Activated CD4-positive, alpha-beta T cell treated with anti-CD3 and anti-CD28 coated beads for 1 hour (primary cell): ENCODE measurements at places on chromosomes 3 and 15.

- DNase-seq: no peak
Observed at GRCh38 chr15:86236356-86237110, 156.9 kb downstream of the AGBL1 start.

- no peak for DNase-seq
Observed at GRCh38 chr15:101637516-101637915, 14.7 kb downstream of the TM2D3 start.

GRCh38 chr3:72699631-72700030 is 148.6 kb downstream of the SHQ1 start:
- DNase-seq: no peak

DNA sequence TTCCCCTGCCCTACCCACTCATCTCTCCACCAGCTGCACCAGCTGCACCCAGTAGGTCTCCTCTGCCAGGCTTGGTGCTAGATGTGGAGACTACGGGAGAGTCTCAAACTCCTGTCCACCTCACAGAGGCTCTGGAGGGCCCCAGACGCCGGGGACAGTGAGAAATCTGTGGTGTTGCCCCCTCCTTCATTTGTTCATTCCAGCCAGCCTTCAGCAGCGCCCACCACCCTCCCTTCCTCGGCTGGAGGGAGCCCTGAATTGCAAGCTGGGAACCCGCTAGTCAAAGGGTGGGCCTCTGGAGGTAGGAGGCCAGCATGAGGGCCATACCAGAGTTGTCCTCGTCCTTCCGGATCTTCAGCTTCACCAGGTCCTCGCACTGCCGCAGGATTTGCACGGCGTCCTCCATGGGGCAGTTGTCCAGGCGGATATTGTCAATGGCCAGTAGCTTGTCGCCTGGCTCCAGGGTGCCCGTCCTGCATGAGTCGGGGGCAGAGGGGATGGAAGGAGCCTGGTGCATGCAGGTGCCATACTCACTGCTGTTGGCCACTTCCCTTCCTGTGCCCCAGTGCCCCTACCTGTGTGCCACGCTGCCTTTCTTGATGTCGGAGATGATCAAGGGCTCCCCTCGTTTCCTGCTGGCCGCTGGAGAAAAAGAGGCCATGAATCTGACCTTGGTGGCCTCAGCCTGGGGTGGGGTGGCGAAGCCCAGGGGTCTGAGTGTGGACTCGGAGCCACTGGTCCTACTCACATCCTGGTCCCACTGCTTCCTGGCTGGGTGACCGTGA is 29.1 kb downstream of the GRIP2 start:
- no peak for DNase-seq

GRCh38 chr15:25761971-25762662 is 101.0 kb downstream of the ATP10A start:
- DNase-seq: no peak

GRCh38 chr3:55162031-55162795 is 234.4 kb upstream of the LRTM1 start:
- DNase-seq: no peak

GRCh38 chr3:150414258-150414657 is 6.2 kb downstream of the TSC22D2 start:
- no peak for DNase-seq

GRCh38 chr3:58274027-58274614 is 31.9 kb upstream of the RPP14 start:
- no peak for DNase-seq

- DNase-seq: no peak
Observed at GRCh38 chr3:46304739-46305138, 49.2 kb upstream of the CCR2 start.

DNA sequence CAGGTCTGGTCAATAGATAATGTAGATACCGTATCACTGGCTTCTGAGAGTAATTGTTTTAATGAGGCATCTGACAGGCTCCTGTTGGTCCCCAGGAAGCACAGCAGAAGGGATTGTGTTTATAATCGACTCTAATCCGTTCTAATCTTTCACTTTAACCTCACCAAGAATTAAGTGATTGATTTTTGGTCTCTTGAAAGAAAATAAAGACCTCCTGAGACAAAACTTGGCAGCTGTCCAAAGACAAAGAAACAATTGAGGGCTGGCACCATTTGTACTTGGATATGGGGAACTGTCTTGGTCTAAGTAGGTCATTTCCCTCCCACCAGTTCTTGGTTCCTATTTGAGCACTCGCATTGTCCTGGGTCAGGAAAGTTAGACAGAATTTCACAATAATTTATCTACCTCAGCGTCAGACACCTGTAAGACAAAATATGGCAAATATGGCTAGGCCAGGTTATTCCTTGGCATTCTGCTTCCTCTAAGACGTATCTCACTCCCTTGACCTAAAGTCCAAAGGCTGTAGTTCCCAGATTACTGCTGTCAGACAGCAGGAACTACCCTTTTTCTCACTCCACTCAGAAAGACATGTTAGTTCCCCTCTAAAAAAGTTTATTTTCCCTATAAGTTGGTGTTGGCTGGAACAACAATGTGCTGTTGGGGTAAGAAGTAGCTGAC is 22.7 kb upstream of the CD96 start:
- DNase-seq: no peak

DNA sequence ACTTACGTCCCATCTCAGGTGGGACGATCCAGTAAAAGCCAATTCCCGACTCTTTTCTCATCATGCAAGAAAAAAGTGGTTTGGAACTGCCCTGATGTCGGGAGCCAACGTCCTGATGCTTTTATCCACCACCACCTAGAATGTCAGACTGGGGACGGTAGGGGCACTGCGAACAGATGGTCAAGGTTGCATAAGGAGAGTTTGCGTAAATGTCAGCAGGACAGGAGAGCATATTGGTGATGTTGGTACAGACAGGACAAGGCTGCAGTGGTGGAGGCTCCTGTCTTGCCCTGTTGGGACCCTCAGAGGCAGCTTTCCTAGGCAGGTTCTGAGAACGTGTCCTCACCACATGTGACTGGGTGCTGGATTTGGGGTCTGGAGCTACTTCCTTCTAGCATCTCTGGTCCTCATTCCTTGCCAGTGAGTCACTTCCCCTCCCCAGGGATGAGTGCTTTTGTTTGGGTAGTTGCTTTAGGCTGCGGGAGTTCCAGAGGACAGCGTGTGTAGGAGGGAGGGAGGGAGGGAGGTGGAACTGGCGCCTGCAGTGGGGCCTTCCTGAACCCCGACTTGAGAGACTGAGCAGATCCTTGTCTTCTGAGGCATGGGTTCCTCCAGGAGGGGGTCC is 21.0 kb downstream of the THSD4 start:
- no peak for DNase-seq

DNA sequence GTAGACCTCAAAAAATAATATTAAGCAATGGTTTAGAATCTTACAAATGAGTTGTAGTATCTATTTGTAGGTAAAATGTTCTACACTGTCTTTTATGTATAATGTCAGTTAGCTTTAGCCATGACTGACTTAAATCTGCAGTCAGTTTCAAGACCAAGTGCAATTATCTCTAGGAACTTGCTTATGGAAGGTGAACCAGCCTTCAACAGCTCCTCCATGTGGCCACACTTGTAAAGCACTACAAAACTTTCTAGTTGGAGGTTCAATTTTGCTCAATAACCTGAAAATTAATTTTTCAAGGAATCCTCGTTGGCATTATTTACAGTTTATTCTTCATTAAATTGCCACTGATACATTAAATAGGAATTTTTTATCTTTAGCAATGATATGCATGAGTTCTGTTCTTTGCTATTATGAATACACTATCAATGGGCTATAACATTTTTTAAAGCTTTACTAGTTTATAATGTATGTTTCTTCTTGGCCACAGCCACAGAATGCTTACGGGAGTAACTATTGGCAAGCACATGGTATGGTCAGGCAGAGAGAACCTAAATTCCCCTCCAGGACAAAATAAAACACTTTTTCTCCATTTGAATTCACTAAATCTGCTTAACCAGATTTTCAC is 315.3 kb upstream of the UBE2E2 start:
- no peak for DNase-seq

DNA sequence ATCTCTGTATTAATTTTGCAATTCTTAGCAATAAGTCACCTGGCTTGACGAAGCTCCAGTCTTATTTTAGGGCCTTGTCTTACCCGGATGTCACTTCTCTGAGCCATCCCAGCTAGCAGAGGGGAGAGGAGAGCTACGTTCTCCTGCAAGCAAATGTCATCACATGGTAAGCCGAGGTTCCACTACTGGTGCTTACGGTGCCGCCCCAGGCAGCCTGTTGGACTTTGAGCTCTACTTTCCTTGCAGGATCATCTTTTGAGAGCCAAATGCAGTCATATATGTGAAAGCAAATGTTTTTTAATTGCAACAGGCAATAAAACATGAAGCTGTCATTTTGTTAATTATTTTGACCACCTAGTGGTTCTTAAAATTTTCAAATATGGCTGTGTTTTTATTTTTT is 140.9 kb downstream of the FAM43A start:
- DNase-seq: no peak
